ENCODE measurements at places on chromosomes 12 and 14. TPM values are rescaled to one million over a fixed set of nuclear protein-coding genes. Genes with fewer than 3 reads are reported as not detected.

The HSPB8 gene
- total RNA-seq, result 16.3 TPM

The PLBD1 gene
- total RNA-seq, result 1.5 TPM

The METAP2 gene
- 80.2 TPM for total RNA-seq

The JPH4 gene
- not detected for total RNA-seq

The AVPR1A gene
- not detected for total RNA-seq

The SLC17A8 gene
- not detected for total RNA-seq

All from M059J (cell line).